ENCODE measurements at places on chromosomes 5 and 9.

DNA sequence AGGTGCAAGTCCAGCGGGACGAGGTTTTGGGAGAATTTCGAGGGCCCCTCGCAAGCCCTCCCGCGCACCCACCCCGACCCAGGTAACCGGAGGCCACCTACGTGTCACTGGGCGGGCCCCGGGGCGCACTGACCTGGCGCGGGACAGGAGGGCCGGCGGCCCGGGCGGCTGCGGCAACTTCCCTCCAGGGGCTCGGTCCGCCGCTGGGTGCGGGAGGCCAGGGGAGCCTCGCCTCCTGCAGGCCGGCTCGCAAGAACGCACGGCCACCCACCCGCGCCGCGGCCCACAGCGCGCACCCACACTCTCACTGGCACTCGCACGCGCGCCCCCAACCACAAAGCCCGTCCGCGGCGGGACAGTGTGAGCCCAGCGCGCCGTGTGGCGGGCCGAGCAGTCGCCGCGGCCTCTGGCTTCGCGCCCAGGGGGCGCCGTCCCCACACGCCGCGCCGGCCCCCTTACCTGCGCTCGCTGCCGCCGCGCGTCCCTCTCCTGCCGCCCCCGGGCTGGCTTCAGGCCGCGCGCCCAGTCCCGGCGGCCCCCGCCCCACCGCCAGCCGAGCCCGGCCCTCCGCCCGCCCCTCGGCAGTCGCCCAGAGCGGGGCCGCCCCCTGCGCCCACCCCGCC lies 451 bp downstream of the LPAR1 start:
- no peak for DNase-seq

DNA sequence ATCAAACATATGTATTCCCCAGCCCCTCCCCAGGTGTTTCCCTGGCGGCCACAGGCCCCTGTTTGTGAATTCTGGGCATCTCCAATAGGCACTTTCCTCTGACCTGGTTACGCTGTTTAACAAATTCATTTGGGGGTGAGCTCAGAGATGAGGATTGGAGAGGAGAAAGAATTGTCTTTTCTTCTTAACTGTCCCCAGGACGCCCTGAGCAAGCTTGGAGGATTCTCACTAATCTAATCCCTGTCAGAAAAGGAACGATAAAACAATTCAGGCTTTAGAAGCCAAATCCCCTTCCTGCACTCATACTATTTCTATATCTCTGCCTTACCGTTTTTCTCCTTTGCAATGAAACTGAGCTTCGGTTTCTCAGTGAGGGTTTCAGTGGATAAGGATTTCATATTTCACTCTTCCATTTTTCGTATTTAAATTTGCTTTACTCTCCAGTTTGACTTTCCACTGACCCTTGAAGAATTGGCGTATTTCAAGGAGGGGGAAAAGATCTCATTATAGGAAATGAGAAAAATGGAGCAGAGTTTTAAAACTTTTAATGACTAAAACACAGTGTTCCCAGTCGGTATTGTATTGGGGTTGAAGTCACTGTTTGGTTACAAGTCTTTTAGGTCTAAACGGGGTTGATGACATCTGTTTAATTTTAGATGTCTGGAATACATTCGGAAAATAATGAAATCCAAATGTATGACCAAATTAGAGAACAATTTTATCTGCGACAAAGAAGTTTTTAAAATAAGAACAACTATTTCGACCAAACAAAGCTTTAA lies 180.1 kb downstream of the MACROH2A1 start:
- no peak for DNase-seq

GRCh38 chr9:128917151-128917849 lies 3.5 kb upstream of the PHYHD1 start:
- no peak for DNase-seq

GRCh38 chr9:87497080-87497603 lies 525 bp upstream of the DAPK1 start:
- no peak for DNase-seq

- DNase-seq = no peak
Observed at GRCh38 chr5:91059409-91059808, 323.7 kb downstream of the ARRDC3 start.

GRCh38 chr5:14465116-14465515 lies 116.5 kb upstream of the OTULINL start:
- DNase-seq = no peak

GRCh38 chr5:149831492-149831891 lies 101.4 kb downstream of the PPARGC1B start:
- peak; percentile 13 for DNase-seq

DNA sequence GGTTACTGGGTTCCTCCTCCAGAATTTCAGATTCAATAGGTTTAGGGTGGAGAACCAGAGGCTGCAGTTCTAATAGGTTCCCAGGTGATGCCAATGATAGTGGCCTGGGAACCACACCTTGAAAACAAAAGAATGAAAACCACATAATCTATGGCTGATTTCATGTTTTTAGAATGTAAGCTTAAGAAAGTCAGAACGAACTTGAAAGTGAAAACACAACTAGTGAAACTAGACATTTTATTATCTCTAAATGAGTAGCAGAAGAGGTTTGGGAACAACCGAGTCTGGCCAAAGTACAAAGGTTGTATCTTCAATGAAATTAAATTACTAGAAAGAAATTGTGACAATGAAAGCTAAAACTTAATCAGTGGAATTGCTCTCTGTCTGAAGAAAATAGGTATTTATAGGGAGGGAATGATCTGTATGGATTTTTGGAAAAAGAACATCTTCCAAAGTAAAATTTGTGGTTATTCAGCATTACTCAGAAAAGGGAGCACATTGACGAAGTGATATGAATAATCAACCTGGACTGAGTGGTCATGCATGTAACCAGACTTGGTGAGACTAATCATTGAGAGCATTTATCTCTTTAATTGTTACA lies 24.9 kb upstream of the CEP120 start:
- no peak for DNase-seq

Measured in activated T-helper 1 cell treated with anti-CD3 and anti-CD28 coated beads, Interleukin-2, amount 50 U/mL, for 16 hours (primary cell).